ENCODE measurements at places on chromosomes 11 and 22.

DNA sequence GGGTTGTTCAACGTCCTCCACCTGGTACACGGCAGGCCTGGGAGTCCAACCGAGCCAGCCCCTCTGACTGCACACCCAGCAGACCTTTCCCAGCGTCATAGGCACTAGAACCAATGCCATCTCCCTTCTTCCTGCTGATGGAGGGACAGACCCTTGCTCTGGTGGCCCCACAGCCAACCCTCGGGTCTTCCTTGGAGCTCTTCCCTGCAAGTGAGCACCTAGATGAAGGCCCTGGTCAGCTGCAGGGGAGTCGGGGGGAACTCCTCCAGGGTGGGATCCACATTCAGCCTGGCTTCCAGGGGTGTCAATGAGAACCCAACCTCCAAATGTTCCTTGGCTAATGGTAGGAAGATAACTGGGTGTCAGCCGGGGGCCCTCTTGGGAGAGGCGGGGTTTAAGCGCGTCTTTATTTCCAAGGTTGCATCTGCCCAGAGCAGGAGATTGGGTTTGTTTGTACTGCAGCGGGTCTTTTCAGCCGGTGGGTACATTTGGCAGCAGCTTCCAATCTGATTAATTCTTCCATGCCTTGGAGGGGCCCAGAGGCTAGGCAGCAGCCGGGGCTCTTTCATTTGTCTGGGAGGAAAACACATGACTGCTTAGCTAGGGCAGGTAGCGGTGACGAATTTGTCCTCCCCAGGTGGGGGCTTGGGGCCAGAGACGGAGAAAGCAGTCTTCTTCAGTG, 56.0 kb upstream of the SHISAL1 start:
- no peak for DNase-seq

DNA sequence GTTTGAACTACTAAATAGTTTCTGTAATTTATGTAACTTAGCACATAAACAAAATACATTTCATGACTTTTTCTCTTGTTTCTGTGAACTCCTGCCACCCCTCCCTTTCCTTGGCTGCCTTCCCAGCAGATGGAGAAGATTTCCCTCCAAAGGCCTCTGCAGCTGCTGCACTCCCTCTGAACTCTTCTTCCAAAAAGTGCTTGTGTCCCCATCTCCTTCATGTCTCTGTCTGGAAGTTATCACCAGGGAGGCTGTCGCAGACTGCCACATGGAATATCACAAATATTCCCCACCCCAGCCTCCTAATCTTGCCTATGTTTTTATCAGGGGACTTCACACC, 1068.3 kb downstream of the OPCML start:
- no peak for DNase-seq

GRCh38 chr11:12239804-12240371, 129.5 kb downstream of the MICAL2 start:
- no peak for DNase-seq

DNA sequence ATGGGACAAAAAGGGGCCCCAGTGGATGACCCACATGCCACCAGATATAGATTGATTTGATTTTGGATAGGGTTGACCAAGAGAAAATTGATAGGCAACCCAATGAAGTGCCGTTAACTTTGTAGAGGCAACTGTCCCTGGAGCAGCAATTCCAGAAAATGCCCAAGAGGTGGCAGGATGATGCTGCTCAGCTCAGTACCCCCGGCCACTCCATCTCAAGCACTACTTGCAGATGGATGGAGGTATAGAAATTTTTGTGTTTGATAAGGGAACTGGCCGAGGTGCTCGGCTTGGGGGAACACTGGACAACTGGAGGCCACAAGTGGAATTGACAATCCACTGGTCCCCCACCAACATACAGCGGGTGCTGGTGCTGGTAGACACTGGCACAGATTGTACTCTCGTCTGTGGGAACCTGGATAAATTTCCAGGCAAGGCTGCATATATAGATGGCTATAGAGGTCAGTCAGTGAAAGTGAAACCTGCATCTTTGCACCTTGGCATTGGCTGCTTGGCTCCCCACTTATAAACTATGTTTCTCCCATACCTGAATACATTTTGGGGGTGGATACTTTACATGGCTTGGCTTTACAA, 86.3 kb downstream of the CCDC83 start:
- DNase-seq, result no peak

- no peak for DNase-seq
Measured at GRCh38 chr11:69388661-69389060, 92.8 kb upstream of the LINC01488 start.

GRCh38 chr11:83168756-83169155, 11.8 kb downstream of the PCF11 start:
- DNase-seq, result no peak

DNA sequence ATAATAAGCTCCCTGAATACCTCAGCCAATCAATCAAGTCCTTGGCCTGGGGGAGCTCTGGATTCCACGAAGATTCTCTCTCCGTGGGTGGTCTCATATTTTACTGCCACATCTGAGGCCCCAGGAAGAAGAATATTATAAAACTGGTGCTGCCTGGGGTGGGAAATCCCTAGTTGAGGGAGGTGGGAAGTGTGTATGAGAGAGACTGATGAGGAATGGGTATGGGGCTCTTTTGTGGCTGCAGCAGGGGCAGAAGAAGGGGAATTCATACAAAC, 71.5 kb downstream of the SYN3 start:
- DNase-seq, result no peak

Data from activated CD8-positive, alpha-beta memory T cell treated with anti-CD3 and anti-CD28 coated beads for 1 hour (primary cell).